ENCODE measurements at places on chromosomes 2 and 18. TPM values are rescaled to one million over a fixed set of nuclear protein-coding genes. Genes with fewer than 3 reads are reported as not detected.

ALLC gene
- not detected for polyA plus RNA-seq

LYPD1 gene
- polyA plus RNA-seq, result 5.8 TPM

CRYBA2 gene
- not detected for polyA plus RNA-seq

SPATA3 gene
- not detected for polyA plus RNA-seq

TM4SF20 gene
- 0.06 TPM for polyA plus RNA-seq

SERPINB8 gene
- polyA plus RNA-seq, result 1.4 TPM

TMEM200C gene
- polyA plus RNA-seq, result 0.75 TPM

COL4A4 gene
- polyA plus RNA-seq, result 0.09 TPM

AQP12B gene
- polyA plus RNA-seq, result 1.1 TPM

SLC5A7 gene
- 0.09 TPM for polyA plus RNA-seq

DNA sequence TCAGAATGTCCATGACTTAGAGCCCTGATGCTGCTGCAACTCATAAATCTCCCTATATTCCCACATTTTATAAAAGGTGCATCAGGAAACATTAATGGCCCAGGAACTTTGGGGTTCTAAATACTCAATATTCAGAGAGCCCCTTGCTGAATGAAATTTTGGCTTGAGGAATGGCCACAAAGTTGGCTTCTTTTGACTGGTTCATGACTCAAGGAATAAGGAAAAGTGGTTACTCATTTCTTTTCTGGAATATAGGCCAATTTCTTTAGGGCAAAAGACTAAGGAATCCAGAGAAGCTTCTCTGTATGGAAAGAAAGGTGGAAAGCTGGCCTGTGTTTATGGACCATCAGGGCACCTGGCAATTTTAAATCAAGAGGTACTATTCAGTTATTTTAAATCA, 308.9 kb upstream of the NT5C1B start:
- DNase-seq, result no peak

- no peak for DNase-seq
These were observed 35.6 kb downstream of the EPAS1 start for GRCh38 chr2:46332686-46333281.

DNA sequence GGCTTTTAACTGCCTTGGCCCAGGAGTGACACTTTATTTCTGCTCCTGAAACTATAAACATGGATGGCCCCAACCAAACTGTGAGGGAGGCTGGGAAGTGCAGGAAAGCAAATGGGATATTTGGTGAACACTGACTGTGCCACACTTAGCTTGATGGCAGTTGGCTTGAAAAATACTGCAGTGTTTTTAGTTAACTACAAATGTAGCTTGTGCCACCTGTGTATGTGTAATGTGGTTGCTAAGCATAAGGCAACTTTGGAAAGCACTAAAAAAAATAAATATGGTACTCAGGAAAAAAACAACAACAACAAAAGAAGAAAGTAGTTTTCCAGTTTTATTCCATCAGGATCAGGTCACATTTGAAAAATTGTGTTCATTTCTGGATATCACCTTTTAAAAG, 73.8 kb downstream of the CD28 start:
- no peak for DNase-seq

DNA sequence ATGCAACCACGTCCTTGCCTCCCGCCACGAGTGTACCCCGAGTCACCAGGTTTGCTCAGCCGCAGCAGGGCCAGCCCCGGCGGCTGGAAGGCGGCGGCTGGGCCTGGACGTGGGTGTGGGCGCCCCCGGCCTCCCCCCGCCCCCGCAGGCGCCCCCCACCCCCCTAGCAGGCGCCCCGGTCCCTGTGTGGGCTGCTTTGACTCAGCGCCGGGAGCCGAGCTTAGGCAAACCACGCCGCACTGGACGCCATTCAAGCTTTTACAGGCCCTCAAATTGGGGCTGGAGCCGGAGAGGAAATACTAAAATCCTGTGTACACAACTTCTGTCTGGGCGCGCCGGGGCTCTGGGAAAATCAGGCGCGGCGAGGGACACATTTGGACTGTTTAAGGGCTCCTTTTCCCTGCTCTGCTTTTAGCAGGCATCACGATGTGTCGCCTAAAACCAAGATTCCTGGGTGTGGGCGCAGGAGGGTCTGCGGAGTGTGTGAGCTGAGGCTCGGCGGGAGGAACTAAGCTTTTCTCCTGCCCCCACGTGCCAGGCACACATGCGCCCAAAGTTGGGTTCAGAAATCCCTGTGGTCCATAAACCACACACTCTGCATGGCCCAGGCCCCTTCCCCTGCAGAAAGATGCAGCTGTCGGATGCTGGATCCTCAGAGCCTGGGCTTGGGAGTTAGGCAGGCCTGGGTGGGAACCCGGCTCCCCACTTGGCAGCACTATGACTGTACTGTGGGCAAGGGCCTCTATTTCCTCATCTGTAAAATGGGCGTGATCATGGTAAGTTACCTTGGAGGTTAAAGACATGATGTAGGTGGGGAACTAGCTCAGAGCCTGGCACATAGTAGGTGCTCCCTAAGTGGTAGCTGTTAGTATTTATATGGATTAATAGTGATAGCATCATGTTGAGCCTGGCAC, 57.6 kb downstream of the ATOH8 start:
- peak; percentile 39 for DNase-seq

- DNase-seq, result no peak
These were observed 48.1 kb upstream of the SIGLEC15 start for GRCh38 chr18:45777393-45777792.

DNA sequence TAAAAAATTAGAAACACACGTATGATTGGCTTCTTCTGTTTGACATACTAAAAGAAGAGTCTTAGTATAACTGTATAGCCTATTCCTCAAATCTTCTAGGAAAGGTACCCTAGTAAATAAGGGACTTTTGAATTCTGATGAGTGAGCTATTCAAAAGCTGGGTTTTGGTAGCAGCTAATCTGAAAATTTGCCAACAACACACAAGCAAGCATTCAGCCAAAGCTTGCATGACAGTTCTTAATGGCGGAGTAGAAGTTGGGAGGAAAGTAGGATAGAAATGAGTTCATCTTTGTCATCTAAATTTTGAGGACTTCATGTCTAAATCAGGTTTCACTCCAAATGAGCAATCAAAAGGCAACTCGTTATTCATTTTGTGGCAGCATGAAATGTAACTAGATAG, 813.0 kb downstream of the MBD2 start:
- no peak for DNase-seq

GRCh38 chr2:236631856-236632291, 62.2 kb downstream of the ACKR3 start:
- DNase-seq, result no peak

DNA sequence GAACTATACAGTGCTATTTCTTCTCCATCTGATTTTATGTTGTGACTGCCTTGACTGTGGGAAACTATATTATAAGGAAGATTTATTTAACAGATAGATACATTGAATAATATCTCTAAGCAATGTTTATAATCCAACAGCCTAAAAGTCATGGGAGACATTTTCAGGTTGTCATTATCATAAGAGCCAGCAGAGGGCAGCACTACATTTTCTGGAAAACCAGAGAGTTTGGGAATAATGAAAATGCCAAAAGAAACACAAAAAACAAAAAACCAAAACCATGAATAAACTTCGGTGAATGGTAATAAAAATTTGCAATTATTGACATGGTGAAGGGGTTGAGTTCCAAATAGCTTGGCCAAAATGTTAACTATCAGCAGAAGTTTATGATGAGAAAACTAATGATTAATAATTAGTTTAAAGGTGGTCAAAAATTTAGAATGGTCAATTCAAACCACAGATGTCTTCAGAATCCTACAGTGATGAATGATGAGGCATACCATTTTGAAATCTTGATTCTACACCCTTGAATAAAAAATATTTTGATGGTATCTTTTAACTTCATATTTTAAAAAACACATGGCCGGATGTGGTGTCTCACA, 4.7 kb downstream of the EEF1B2 start:
- DNase-seq, result no peak

GRCh38 chr2:10498525-10499274, 50.6 kb upstream of the ODC1 start:
- no peak for DNase-seq

- no peak for DNase-seq
These were observed 6.4 kb downstream of the CIB4 start for GRCh38 chr2:26634636-26635230.

DNA sequence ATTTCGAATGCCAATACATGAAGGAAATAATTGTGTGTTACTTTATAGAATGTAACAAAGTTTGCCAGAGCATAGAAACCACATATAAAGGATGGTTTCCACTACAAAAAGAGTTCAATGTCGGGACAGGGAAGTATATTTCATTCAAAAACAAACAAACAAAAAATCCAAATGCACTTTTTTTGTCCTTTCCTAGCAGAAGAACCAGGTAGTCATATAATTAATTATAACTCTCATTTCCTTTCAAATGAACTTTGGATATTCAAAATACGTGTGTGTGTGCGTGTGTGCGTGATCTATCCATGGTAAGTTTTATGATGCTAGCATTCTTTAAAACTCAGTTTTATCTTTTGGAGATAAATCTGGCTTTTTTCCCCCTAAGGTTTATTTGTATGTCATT, 8.3 kb downstream of the FN1 start:
- DNase-seq, result no peak

- DNase-seq, result no peak
These were observed 62.9 kb upstream of the SERPINE2 start for GRCh38 chr2:224101820-224102630.

- no peak for DNase-seq
These were observed 33.6 kb downstream of the ASXL3 start for GRCh38 chr18:33611525-33612135.

GRCh38 chr2:236988690-236989624, 96.7 kb upstream of the COPS8 start:
- peak; percentile 82 for DNase-seq

- DNase-seq, result no peak
These were observed 511.3 kb downstream of the FBXO15 start for GRCh38 chr18:73636355-73636754.

- DNase-seq, result no peak
These were observed 45.6 kb downstream of the INSIG2 start for GRCh38 chr2:118133916-118134315.

DNA sequence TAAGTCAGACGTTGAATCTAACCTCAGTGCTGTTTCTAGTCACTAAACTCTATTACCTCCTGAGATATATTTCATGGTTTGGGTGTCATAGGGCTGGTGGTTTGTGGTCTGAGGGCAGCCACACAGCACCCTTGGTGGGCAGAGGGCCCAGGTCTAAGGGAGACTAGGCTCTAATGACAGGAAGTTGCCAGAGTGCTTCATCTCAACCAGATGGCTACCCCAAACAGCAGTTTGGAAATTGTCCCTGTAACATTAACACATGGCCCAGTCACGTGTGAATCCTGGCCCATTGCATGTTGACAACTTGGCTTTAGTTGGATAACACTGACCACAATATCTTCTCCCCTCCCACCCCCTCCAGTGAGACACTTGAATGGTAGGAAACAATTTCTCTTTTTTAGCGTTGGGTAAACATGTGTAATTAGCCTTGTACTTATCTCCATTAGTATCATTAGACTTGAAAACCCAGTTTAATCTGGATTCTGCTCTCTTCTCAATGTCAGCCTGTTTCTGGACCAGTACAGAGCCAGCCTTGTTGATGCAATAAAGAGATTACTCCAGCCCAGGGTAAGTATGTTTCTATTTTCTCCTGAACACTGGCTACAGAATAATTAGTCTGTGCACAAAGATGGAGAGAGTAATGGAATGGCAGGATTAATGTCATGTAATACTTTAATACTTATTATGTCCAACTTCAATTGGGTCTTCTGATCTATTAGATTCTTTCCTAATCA, 187.8 kb upstream of the SIX3 start:
- DNase-seq, result no peak

GRCh38 chr2:109162999-109163398, 34.0 kb downstream of the SH3RF3 start:
- DNase-seq, result no peak

DNA sequence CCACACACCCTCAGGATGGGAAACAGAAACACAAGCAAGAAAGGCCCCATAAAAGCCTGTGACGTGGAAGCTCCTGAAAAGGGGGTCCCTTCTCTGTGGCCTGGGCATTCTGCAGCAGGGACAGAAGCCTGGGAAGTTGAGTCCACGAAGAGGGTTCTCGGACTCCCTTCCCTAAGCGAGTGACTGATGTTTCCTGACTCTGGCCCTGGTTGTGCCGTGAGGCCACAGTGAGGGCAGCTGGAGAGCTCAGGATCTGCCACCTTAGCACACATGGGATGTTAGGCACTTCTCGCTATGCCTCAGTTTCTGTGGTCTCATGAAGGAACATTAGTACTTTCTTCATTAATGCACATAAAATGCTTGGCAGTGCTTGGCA, 87.2 kb upstream of the ZFP36L2 start:
- no peak for DNase-seq

DNA sequence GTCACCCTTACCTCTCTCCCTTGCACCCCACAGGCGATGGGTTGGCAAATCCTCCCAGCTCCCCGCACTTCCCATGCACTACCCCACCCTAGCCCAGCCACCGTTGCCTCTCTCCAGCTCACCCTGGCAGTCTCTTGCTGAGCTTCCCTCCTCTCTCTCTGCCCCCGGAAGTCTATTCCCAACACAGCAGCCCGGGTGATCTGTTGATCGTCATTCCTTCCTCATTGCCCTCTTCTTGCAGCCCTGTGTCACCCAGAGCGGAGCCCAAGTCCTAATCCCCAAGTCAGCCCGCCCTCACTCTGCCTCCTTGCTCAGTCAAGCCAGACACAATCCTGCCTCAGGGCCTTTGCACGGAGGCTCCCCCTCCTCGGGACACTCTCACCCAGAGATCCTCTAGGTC, 55.2 kb downstream of the CIB4 start:
- no peak for DNase-seq

GRCh38 chr2:207796585-207797350, 27.1 kb upstream of the FZD5 start:
- no peak for DNase-seq

GRCh38 chr18:45071956-45072355, 391.3 kb downstream of the SETBP1 start:
- no peak for DNase-seq

- DNase-seq, result no peak
These were observed 26.2 kb downstream of the STK39 start for GRCh38 chr2:168220965-168221819.

GRCh38 chr18:37261246-37261840, 304.3 kb downstream of the CELF4 start:
- no peak for DNase-seq
